ENCODE measurements at places on chromosomes 1 and 21. TPM values are rescaled to one million over a fixed set of nuclear protein-coding genes. Genes with fewer than 3 reads are reported as not detected.

Gene TCEA3
- total RNA-seq: 62.0 TPM

GRCh38 chr1:185215911-185216310, 58.9 kb downstream of the SWT1 start:
- H3K4me1 ChIP-seq: no peaks in the 10 kb centered on the region
- peaks cover 10% of the 10 kb centered on the region for H3K36me3 ChIP-seq
- no peak overlapping the region for H3K4me3 ChIP-seq
- no peaks in the 10 kb centered on the region for H3K27me3 ChIP-seq

- no peak for DNase-seq
- H3K4me3 ChIP-seq: no peak overlapping the region
- no peaks in the 10 kb centered on the region for H3K36me3 ChIP-seq
- H3K27me3 ChIP-seq: no peaks in the 10 kb centered on the region
Observed at GRCh38 chr1:179968284-179968993, 13.8 kb downstream of the CEP350 start.

Gene MTARC1
- 7.9 TPM for total RNA-seq

Gene G0S2
- total RNA-seq: 117 TPM

DNA sequence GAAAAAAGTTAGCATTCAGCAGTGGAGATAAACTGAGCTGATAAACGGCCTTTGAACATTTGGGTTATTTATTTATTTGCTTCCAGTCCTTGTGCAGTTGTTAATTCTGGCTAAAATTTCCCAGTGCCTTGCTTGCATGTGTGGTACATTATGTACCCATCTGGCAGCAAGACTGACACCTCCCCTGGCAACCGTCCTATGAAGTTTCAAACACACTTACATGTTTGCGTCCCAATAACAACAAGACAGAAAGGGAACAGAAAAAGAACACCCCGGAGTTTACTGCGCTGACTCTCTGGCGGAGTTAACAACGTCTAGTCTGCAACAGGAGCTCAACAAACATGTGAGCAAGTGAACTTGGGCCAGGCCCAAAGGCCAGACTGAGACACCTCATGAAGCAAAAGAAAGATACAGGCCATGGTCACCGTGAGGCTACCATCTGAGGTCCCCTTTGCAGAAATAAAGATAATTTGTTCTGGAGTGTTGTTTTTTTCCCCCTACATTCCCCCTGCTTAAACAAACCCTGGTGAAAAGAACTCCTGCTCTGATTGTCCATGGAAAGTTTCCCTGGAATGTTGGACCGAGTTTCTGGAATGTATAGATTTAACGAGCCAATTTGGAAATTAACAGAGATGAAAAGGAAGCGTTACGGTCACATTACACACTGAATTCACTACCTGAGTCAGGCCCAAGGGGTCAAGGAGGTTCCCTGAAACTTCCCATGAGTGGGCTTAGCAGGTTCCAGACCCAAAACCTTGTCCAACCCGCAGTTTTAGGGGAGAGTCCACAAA, 33.4 kb downstream of the TRABD2B start:
- H3K27me3 ChIP-seq: no peaks in the 10 kb centered on the region
- H3K4me1 ChIP-seq: peaks cover 9% of the 10 kb centered on the region
- no peak for DNase-seq
- H3K36me3 ChIP-seq: no peaks in the 10 kb centered on the region

- H3K27ac ChIP-seq: no peak overlapping the region
- H3K27me3 ChIP-seq: no peaks in the 10 kb centered on the region
Observed at GRCh38 chr21:34693192-34693810, 24.5 kb downstream of the CLIC6 start.

Gene CENPF
- 8.7 TPM for total RNA-seq
